Mesenteric fat pad (tissue), 1 donor: ENCODE measurements at places on chromosomes 7 and 10. TPM values are rescaled to one million over a fixed set of nuclear protein-coding genes. Genes with fewer than 3 reads are reported as not detected.

The SYCE1 gene
- total RNA-seq: 2.1 TPM

The DPYSL4 gene
- total RNA-seq: 1.8 TPM

The COBL gene
- total RNA-seq: 9.2 TPM

The RSPH10B2 gene
- total RNA-seq: not detected

The WEE2 gene
- not detected for total RNA-seq

The SFMBT2 gene
- 12.0 TPM for total RNA-seq

The PKD1L1 gene
- 0.58 TPM for total RNA-seq

The MKX gene
- total RNA-seq: 0.55 TPM

The HMX3 gene
- total RNA-seq: not detected

The CPA1 gene
- 4.0 TPM for total RNA-seq

The ARHGEF5 gene
- 9.4 TPM for total RNA-seq

The IQUB gene
- 0.10 TPM for total RNA-seq

The SMURF1 gene
- total RNA-seq: 31.2 TPM

The TMEM130 gene
- 0.29 TPM for total RNA-seq

The OR13A1 gene
- total RNA-seq: not detected

- DNase-seq: no peak
Measured at GRCh38 chr10:76311752-76312636, 880.6 kb downstream of the LRMDA start.

GRCh38 chr10:48683868-48684267 is 805 bp upstream of the WDFY4 start:
- DNase-seq: no peak

- no peak for DNase-seq
Measured at GRCh38 chr10:69413221-69413865, 3.4 kb downstream of the TACR2 start.

GRCh38 chr7:120395526-120396019 is 122.6 kb downstream of the KCND2 start:
- no peak for DNase-seq

DNA sequence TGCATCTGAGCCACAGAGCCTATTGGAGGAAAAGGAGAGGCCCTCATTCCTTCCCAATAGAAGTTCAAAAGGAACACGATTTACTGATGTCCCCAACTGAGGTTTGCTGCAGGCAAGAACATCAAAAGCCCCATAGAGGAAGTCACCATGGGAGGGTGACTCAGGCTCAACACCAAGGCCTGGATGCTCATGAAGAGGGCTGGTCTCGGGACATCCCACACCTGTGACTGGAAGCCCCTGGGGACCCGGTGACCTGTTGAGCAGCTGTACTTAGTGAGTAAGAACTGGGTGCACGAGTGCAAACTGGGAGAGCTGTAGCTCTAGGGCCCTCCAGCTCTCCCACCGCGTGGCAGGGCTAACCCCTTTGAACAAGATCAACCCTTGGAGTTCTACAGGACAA is 38.0 kb downstream of the CYTH3 start:
- DNase-seq: no peak

DNA sequence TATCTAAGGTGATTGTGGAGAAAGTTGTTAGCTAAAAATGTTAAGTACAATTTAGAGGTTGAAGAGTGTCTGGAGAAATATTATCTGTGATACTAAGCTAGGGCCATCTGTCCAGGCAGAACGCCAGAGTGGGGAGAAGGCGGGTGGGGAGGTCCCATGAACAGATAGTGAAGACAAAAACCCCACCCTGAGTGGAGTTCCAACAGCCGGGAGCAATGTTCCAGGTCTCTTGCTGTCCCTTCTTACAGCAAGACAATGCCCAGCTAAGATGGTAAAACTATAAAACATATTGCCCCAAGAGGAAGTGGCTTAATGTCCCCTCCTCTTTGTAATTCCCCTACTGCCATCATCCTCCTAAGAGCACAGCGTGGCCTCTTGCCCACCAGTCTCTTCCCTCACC is 10.4 kb upstream of the IL15RA start:
- no peak for DNase-seq

DNA sequence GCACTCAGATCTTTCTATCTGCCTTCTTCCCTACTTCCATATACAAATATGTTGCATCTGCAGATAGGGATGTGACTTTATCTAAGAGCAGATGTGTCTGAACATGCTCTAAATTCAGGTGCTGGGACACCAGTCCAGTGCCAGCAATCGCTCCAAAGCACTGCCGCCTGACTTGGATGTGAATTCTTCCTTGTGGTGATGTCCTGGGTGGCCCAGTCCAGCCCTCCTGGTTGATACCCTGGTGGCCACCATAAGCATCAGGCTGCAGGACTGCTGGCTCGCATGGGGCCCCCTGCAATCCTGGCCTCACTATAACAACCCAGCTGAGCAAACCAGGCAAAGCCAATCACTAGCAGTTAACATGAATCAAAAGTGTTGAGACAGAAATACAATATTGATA is 149.2 kb upstream of the PDE1C start:
- DNase-seq: no peak

GRCh38 chr10:5259132-5259951 is 62.7 kb downstream of the AKR1C4 start:
- no peak for DNase-seq

- DNase-seq: no peak
Measured at GRCh38 chr7:131557652-131558385, 1.4 kb upstream of the PODXL start.

- DNase-seq: no peak
Measured at GRCh38 chr10:130474591-130474990, 338.4 kb downstream of the GLRX3 start.

DNA sequence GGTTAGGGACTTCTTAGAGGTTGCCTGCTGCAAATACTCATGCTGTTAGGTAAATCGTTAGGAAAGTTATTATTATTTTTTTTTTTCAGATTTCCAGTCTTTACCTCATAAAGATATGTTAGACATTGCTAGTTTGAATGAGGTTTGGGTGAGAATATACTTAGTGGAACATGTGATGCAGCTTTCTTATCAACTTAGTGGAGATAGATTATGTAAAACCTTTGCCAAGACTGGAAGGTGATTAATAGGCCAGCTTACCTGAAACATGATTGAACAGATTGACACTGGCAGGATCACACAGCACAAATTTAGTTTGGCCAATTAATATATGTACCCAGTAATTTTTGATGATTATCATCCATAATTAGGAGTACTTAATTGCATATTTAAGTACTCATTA is 32.3 kb downstream of the ADD3 start:
- no peak for DNase-seq

GRCh38 chr7:2631946-2632732 is at the start of gene TTYH3:
TTYH3 (plus strand) TSS chr7:2631986; CDS start chr7:2632156, 170 bp downstream.
- DNase-seq: no peak

- DNase-seq: no peak
Measured at GRCh38 chr10:50917486-50917885, 32.1 kb upstream of the A1CF start.

DNA sequence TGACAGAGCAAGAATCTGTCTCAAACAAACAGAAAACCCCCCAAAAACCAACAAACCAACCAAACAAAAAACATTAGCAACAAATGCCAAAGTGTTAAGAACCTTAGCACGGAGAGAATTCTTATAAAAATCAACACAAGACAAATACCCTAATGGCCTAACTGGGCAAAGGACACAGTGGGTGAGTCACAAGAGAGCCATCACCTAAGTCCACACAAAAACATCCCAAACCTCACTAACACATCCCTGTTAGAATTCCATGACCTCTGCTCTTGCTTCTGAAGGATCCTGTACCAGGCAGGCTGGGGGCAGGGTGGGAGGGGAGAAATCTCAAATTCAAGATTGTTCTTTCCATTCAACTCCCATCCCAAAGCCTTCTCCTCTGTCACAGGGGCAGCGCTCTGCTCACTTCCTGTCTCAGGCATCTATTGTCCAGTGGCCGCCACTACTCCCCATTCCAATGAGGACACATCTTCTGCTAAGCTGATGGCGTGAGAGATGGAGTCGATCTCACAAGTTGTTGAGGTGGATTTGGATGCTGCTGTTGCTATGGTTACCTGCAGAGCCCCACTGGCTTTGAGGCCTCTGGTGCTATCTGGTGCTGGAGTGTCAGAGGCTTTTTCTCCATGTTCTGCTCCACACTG is 9.2 kb downstream of the IL15RA start:
- DNase-seq: peak; percentile 18

- DNase-seq: no peak
Measured at GRCh38 chr10:58587676-58588075, 75.0 kb downstream of the BICC1 start.

- DNase-seq: no peak
Measured at GRCh38 chr7:54898659-54899340, 120.0 kb upstream of the EGFR start.

GRCh38 chr10:73634421-73634820 is 6.9 kb downstream of the MYOZ1 start:
- DNase-seq: no peak

- no peak for DNase-seq
Measured at GRCh38 chr7:103538964-103539709, 93.1 kb upstream of the SLC26A5 start.

GRCh38 chr7:66257481-66257880 is 52.3 kb downstream of the TPST1 start:
- no peak for DNase-seq

DNA sequence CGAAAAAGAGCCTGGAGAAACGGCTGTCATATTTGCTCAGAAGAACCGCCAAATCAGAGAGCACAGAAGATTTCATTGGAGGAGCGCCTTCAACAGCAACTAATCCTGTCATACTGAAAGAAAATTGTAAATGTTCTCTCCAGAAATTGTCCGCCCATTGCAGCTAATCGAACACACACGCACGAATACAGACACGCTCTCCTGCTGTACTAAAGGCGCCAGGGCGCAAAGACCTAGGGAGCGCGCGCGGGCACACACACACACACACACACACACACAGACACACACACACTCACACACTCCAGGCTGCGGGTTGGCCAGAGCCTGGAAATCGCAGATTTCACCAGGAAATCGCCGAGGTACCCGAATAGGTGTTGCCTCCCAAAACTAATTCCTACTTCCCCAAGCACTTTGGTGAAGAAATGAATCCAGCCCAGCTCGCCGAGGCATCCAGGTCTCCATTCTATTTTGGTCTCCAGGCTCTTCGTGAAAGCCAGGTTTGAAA is at the start of gene CHRM2:
TSS of gene CHRM2 (plus strand) at position 157 of the 505 bp plus-strand sequence. CDS start 146,214 bp downstream, outside the sequence.
- no peak for DNase-seq

DNA sequence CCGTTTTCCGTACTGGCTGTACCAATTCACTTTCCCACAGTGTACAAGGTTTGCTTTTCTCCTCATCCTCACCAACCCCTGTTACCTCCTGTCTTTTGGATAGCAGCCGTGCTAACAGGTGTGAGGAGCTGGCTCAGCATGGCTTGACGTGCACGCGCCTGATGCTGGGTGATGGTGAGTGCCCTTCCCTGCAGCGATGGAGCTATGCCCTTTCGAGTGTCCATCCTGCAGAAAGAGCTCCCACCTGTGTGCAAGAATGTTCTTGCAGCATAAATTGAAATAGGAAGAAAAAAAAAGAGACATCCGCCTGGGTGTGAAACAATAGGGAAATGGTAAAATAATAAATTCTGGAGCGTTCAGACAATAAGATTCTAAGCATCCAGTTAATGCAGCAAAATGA is 9.5 kb upstream of the UBE3C start:
- peak; percentile 65 for DNase-seq
